Sciatic nerve (tissue), 2 donors: ENCODE measurements at places on chromosomes 7 and 10. TPM values are rescaled to one million over a fixed set of nuclear protein-coding genes. Genes with fewer than 3 reads are reported as not detected.

The BEND7 gene
- 28.6 TPM for total RNA-seq

The DEPP1 gene
- total RNA-seq = 190 TPM

The HDAC9 gene
- 27.6 TPM for total RNA-seq

The ADRB1 gene
- total RNA-seq = 0.76 TPM
